Upper lobe of left lung (tissue), 6 donors: ENCODE measurements at places on chromosomes 1 and 21. TPM values are rescaled to one million over a fixed set of nuclear protein-coding genes. Genes with fewer than 3 reads are reported as not detected.

SYT11 gene
- total RNA-seq, result 12.1 TPM

MPL gene
- 0.60 TPM for total RNA-seq

TTC22 gene
- 6.9 TPM for total RNA-seq

HRNR gene
- total RNA-seq, result not detected

DNAJC6 gene
- 5.1 TPM for total RNA-seq

INTS11 gene
- total RNA-seq, result 88.3 TPM

LYPD8 gene
- not detected for total RNA-seq

C8B gene
- total RNA-seq, result 1.3 TPM

DNA sequence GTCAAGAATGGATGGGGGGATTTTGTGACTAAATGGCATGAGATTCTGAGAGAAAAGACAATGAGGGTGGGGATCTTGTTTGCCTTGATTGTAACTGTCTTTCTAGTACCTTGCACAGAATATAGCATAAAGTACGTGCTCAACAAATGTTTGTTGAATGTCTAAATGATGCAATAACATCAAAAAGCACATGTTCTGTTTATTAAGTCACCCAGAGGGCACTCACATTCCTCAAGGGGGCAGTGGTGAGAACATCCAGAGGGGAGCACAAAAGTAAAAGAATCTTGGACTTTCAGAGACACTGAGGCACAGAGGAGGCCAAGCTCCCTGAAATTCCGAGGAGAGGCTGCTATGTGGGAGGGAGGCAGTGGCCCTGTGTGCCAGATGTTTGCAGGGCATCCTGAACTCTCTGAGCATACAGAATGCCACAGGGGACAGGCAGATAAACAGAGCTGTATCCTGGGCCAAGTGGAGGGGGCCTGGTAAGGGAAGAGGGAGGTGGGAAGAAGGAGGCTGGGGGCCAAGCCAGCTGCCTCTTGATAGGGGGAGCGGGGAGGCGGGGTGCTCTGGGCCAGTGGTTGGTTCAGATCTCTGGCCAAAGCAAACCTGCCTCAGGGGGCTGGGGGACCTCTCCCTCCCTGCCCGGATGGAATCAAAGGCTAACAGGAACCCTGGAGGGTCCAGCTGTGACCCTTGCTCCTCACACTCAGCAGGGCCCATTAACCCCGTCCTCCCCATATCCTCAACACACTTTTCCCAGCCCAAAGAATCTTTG lies 6.5 kb upstream of the ATP1A2 start:
- H3K27me3 ChIP-seq, result no peaks in the 10 kb centered on the region
- no peaks in the 10 kb centered on the region for H3K36me3 ChIP-seq
- no peak for DNase-seq
- no peaks in the 10 kb centered on the region for H3K4me1 ChIP-seq
- H3K4me3 ChIP-seq, result no peak overlapping the region
- no peak overlapping the region for H3K27ac ChIP-seq

DNA sequence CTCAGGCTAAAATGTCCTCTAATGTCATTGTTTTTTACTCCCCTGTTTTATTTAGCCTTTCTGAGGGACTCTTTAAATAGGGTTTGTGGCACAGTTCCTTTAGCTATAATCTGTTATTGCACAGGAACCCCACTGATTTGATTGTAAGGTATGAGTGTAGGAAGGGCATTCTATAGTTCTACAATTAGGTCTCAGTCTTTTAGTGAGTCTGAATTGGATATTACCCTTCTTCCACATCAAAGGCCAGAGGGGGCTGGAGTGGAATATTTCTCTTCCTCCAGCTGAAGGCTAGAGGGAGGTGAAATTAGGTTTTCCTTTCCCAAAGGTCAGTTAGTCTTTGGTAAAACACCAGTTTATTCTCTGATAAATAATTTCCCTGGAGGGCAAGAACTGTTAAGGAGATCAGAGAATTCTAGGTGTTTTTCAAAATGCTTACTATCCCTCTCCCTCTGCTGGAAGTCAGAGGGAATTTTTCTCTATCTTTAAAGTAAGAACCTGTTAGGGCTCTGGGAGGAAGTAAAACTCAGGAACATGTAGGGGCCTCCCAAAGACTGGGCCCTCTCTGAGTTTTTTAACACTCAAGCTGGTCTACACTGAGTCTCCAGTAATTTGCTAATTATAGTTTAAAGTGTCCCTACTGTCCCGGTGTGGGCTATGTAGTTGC lies 176.3 kb upstream of the ZNHIT6 start:
- no peak for DNase-seq
- H3K27me3 ChIP-seq, result no peaks in the 10 kb centered on the region
- no peak overlapping the region for H3K4me3 ChIP-seq
- H3K4me1 ChIP-seq, result no peaks in the 10 kb centered on the region
- H3K27ac ChIP-seq, result no peak overlapping the region

- H3K27me3 ChIP-seq, result no peaks in the 10 kb centered on the region
- H3K27ac ChIP-seq, result peak overlapping the region; percentile 67
- DNase-seq, result no peak
- no peaks in the 10 kb centered on the region for H3K36me3 ChIP-seq
- H3K4me3 ChIP-seq, result no peak overlapping the region
- H3K4me1 ChIP-seq, result peaks cover 5% of the 10 kb centered on the region
Measured at GRCh38 chr1:207004931-207005830, 27.4 kb downstream of the C1orf116 start.

DNA sequence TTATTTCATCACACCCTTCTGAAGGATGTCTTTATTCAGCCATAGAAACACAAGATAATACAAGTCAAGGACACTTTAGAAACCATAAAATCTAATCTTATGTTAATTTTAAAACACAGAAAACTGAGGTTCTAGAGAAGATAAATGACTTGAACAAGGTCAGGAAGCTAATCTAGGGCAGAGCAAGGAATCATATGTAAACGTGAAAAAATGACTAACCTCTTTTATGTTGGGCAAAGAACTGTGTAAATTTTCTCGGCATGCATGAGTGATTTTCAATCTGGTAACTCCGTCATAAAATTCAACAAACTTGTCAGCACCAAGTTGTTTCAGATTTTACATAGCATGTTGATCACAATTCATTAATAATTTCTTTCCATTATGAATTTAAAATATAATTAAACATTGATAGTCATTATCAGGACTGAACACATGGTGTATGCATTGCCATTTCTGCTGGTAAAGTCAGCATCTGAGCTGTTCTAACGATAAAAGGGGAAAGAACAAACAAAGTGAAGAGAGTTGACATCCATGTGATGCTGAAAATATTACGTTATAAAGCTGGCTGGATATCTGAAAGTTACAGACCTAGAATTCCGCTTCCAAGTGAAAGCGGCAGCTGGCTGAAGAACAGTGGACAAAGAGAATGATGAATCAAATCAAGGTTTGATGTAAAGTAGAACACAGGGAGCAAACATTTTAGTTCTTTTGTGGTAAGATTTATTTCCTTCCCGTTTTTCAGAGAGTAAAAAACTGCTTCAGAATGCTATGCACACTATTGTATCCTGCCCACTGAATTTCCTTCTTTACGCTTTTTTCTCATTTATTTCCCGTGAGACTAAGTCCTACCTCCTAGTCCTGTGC lies 1037.4 kb upstream of the TMPRSS15 start:
- no peaks in the 10 kb centered on the region for H3K27me3 ChIP-seq
- no peaks in the 10 kb centered on the region for H3K36me3 ChIP-seq
- H3K4me3 ChIP-seq, result no peak overlapping the region
- H3K27ac ChIP-seq, result no peak overlapping the region
- DNase-seq, result no peak

DNA sequence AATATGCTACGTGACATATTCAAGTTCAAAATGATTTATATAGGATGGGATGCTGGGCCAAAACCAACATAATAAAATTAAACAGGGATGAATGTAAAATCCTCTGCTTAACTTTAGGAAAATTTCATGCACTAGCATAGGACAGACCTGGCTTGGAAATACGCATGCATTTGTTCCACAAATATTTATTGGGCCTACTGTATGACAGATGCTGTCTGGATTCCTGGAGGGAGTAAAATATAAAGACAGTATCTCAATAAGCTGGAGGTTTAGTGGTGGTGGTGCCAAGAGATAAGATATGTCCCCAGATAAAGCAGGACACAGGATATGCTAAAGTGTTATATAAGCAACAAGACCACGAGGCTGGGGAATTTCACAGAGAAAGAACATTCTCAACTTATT lies 15.1 kb downstream of the RCSD1 start:
- H3K4me3 ChIP-seq, result no peak overlapping the region
- no peak overlapping the region for H3K27ac ChIP-seq
- no peak for DNase-seq
- H3K36me3 ChIP-seq, result no peaks in the 10 kb centered on the region
- H3K27me3 ChIP-seq, result no peaks in the 10 kb centered on the region

DNA sequence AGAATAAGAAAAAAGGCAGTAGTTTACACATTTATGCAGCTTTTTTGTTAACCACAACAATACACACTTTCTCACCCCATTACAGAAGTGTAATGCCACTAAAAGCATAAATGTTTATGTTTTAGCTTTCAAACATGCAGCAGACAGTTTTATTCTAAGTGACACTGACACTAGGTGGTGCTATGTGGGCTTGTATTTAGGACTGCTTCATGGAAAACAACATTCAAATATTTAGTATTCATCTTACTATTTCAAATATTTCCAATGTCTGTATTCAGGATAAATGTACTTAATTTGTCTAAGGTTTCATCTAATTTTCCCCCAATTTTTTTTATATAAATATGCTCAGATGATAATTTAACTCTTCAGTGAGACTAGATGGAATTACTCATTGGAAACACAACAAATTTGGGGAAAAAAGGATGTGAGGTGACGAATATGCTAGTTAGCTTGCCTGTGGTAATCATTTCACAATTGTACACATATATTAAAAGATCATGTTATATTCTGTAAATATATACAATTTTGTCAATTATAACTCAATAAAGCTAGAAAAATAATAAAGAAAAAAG lies 71.4 kb downstream of the USP1 start:
- no peak overlapping the region for H3K4me3 ChIP-seq
- H3K27ac ChIP-seq, result no peak overlapping the region
- H3K36me3 ChIP-seq, result peaks cover 28% of the 10 kb centered on the region
- no peak for DNase-seq
- no peaks in the 10 kb centered on the region for H3K4me1 ChIP-seq

DNA sequence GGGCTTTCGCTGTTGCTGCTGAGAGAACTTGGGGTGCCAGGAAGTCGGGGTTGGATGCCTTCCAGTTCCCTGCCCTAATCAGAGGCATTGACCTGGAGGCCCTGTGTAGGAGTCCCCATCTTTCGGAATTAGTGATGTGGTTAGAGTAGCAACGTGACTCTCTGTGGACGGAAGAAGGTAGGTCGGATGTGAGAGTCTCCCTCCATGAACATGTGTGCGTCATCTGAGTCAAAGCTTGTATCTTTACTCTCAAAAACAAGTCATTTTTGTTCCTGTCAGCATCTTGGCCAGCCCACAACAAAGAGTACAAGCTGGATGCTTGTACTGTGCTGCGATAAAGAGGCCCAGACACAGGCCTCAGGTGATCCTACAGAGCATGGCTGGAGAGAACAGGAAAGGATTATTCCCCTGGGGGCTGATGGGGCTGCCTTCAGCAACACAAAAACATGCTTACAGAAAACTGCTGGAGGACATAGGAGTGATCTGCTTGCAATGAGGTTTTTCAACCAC lies 31.0 kb upstream of the IL10 start:
- no peak for DNase-seq
- no peak overlapping the region for H3K4me3 ChIP-seq
- H3K36me3 ChIP-seq, result no peaks in the 10 kb centered on the region

GRCh38 chr1:121472017-121472416 lies 287.2 kb downstream of the SRGAP2C start:
- no peak overlapping the region for H3K27ac ChIP-seq
- H3K4me3 ChIP-seq, result no peak overlapping the region
- DNase-seq, result no peak
- H3K36me3 ChIP-seq, result no peaks in the 10 kb centered on the region
- H3K27me3 ChIP-seq, result no peaks in the 10 kb centered on the region

DNA sequence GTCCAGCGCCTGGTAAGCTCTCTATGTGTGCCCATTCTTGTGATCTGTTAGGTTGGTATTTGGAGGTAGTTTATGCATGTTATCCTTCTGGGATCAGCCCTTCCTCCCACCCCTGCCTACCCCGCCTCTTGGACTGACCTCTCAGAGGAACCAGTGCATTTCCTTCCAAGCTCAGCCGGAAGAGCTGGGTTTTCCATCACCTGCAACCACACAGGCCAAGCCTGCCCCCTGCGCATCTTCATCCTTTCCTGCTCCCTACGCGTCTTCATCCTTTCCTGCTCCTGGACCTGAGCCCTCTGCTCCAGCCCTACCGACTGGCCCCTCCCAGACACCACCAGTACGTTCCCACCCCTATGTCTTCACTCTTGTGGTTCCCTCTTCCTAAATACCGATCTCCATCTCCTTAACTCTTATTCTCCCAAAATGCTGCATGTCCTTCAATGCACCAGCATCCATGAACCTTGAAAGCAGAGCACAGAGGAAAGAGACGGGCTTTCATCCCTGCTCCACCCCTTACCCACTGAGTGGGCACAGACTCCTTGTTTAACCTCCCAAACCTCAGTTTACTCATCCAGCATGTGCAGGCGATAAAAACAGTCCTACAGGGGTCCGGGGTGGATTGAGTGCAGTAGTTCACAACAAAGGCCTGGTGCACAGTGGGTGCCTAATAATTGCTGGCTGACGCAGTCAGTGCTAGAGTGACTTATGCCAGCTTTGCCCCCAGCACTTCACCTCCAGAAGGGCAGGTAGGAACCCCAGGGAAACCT lies 526.3 kb downstream of the MATN1 start:
- H3K4me3 ChIP-seq, result no peak overlapping the region
- H3K4me1 ChIP-seq, result no peaks in the 10 kb centered on the region
- DNase-seq, result no peak
- no peaks in the 10 kb centered on the region for H3K36me3 ChIP-seq
- H3K27me3 ChIP-seq, result no peaks in the 10 kb centered on the region

- no peaks in the 10 kb centered on the region for H3K27me3 ChIP-seq
- H3K4me1 ChIP-seq, result peaks cover 12% of the 10 kb centered on the region
- no peak for DNase-seq
- no peak overlapping the region for H3K27ac ChIP-seq
- H3K36me3 ChIP-seq, result no peaks in the 10 kb centered on the region
Measured at GRCh38 chr1:205279986-205280385, 41.6 kb downstream of the NUAK2 start.

DNA sequence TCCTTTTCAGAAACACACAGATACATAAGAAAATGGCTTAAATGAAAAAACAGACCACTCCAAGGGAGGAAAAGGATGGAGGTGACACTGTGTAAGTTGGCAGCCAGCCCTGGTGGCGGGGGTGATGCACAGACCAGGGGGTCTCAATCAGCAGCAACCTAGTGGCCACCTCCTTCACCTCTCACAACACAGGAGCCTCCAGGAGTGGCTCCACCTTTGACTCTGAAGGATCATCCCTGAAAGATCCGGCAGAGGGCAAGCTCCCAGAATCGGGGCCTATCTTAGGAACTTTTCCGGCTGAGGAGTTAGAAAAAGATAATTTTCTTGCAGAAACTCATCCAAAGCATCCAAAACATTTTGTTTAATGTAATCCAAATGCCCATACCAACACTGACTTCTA lies 51.2 kb upstream of the SMYD2 start:
- H3K36me3 ChIP-seq, result no peaks in the 10 kb centered on the region
- H3K4me3 ChIP-seq, result no peak overlapping the region
- H3K27me3 ChIP-seq, result no peaks in the 10 kb centered on the region
- H3K27ac ChIP-seq, result no peak overlapping the region
